ENCODE measurements at places on chromosomes 1 and 21.

- DNase-seq, result no peak
Measured at GRCh38 chr1:109250454-109251276, 1.3 kb downstream of the CELSR2 start.

GRCh38 chr1:168581817-168582572 is 5.6 kb downstream of the XCL1 start:
- DNase-seq, result no peak

- DNase-seq, result peak; percentile 28
Measured at GRCh38 chr1:168410464-168410863, 129.8 kb downstream of the TBX19 start.

DNA sequence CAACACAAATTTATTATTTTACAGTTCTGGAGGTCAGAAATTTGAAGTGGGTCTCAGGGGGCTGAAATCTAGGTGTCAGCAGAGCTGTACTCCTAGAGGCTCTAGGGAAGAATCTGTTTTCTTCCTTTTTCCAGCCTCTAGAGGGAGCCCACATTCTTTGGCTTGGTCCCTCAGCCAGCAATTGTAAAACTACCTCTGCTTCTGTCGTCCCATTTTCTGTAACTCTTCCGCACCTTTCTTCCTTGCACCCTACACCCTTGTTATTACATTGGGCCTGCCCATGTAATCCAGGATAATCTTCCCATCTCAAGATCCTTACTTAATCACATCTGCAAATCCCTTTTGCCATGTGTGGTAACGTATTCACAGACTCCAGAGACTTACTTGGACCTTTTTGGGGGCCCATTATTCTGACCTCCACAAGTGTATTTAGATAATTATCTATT is 24.8 kb upstream of the THEM4 start:
- peak; percentile 42 for DNase-seq

DNA sequence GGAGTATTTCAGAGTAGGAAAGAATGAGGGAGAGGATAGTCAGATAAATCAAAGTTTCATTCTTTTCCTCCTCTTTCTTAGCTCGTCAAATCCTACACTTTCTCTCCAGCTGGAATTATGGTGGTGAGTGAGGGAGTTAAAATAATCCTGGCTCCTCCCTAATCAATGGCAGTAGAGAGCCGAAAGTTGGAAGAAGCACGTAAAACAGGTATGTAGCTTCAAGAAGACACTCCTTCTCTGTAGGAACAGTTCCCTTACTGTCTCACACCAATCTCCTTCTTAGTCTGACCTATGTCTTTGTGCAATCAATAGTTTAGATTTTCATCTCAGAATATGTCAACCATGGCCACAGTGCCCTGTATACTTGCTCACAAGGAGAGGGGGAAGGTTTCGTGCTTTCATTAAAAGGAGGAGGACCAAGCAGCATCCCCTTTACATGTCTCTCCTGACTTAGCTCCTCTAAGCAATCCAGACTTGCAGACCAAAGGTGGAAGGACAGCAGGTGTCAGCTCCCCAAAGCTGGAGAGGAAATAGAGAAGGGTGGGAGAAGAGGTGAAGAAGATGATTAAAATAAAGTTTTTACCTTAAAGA is 878 bp downstream of the MINDY1 start:
- DNase-seq, result no peak

Data from activated gamma-delta T cell treated with Interleukin-2 at 50 U/mL for 16 hours (primary cell).